T-helper 9 cell (primary cell): ENCODE measurements at places on chromosomes 2 and 18.

DNA sequence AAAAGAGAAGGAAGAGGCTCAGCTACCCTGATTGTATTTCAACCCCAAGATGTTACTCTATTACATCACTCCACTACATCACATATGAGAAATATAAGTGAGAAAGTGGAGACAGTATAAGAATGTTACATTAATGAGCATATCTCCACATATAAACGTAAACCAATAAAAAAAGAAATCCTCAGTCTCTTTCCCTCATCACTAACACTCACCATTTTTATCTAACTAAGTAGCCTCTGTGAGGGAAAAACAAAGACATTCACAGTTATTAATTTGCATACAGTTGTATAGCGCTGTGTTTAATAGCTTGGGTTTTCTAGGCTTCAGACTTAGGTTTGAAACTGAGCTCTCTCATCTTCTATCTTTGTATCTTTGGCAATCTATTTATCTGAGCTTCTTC, 489.1 kb upstream of the LRRTM4 start:
- no peak for DNase-seq

GRCh38 chr2:69948963-69949645, 12.3 kb downstream of the ASPRV1 start:
- no peak for DNase-seq

DNA sequence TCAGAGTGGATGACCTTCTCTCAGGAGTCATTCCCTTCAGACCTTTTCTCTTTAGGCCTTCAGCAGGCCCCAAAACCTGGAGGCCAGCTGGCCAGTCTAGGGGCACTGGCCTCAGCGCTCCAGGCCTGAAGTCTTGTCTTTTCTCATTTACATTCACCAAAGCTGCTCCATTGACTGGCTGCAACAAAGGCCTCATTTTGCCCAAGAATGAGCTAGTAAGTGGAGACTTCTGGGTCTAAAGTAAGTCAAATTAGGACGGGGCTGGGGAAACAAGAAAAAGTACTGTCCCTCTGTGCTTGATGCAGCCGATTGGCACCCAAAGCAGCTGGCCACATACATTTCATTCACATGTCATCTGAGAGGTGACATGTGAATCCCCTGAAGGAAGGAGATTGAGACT, 83.8 kb upstream of the RIOK3 start:
- no peak for DNase-seq

DNA sequence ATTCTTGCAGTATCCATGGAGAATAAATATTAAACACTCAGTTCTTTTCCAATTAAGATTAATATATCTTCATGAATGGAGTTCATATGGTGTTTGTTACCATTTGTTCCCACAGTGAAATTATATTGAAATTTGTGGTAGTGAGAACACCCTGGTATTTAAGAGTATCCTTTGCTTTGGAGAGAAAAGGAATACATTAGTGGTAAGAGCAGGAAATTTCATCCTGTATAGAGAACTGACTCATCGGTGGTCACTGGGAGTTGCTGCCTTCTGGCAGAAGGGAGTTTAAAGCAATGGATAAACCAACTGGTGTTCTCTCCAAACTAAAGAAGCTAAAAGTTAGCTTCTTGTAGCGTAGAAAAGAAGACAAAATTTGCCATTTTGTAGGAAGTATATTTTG, 107.3 kb downstream of the MYO1B start:
- DNase-seq, result no peak

DNA sequence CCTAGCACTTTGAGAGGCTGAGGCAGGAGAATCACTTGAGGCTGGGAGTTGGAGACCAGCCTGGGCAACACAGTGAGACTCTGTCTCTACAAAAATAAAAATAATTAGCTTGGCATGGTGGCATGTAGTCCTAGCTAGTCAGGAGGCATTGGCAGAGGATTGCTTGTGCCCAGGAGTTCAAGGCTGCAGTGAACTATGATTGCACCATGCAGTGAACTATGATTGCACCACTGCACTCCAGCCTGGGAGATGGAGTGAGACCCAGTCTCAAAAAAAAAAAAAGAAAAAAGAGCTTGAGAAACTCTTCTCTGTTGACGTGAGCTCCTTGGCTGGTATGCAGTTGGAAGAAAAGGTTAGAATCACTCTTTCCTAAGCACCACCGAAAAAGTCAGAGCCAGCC, 125.1 kb upstream of the TNP1 start:
- no peak for DNase-seq

DNA sequence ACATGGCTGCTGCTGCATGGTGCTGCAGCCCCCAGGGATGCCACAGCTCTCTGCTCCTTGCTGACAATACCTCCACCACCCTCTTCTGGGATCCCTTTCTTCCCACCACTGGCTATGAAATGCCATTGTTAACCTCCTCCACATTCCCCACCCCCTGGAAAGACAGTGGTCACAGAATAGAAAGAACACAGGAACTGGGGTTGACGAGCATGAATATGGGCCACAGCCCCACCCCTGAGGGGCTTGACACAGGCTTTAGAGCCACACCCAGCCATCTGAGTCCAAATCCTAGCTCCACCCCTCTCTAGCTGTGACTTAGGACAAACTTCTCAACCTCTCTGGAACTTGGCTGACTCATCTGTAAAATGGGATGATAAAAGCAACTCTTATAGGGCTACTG, 47.3 kb downstream of the TMEM163 start:
- no peak for DNase-seq

DNA sequence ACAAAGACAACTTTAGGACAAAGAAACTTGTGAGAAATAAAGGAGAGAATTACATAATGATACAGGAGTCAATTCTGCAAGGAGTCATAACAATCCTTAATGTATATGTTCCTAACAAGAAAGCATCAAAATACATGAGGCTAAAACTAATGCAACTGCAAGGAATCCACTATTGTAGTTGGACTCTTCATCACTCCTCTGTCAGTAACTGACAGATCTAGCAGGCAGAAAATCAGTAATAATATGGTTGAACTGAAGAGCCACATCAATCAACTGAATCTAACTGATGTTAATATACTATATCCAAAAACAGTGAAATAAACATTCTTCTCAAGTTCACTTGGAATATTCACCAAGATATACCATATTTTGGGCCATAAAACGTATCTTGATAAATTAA, 1806.4 kb upstream of the CELF4 start:
- DNase-seq, result no peak

GRCh38 chr18:57941841-57942489, 102.1 kb upstream of the NEDD4L start:
- DNase-seq, result no peak

DNA sequence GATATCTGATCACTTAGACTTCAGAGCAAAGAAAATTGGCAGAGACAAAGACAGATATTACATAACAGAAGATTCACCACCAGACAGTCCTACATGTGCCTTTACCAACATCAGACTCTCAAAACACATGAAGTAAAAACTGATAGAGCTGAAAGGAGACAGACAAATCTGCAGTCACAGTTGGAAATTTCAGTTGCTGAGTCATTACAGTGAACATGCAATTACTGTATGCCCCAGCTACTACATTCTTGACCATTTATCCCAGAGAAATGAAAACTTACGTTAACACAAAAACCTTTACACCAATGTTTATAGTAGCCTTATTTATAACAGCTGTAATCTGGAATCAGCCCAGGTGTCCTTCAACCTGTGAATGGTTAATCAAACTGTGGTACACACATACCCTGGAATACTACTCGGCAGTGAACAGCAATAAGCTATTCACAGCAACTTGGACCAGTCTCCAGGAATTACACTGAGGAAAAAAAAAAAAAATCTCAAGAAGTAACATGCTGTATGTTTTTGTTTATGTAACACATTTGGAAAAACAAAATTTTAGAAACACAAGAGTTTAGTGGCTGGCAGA, 7.5 kb upstream of the SCLY start:
- DNase-seq, result no peak

GRCh38 chr2:181991171-181991885, 5.7 kb downstream of the PPP1R1C start:
- DNase-seq, result no peak

- no peak for DNase-seq
These were observed 3.4 kb downstream of the IRS1 start for GRCh38 chr2:226796012-226796839.
